Testis (tissue), 5 donors: ENCODE measurements at places on chromosomes 2 and 18. TPM values are rescaled to one million over a fixed set of nuclear protein-coding genes. Genes with fewer than 3 reads are reported as not detected.

DNA sequence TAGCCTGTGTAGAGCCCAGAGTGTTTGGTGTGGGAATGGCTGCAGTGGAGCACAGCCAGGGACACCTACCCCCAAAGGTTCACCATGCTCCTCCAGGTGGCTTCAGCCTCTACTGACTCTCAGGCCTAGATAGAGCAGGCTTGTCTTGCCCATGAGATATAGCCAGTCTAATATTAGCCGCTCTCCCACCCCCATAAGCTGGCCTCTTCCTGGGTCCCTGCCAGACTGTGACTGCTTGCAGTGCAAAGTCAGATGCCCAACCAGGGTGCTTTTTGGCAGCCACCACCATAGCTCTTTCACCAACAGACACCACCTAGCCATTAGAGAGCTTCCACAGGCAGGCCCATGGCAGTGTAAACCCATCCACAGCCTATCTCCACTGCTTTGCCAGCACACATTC, 405.3 kb downstream of the MBD2 start:
- no peak for DNase-seq

GRCh38 chr2:213157242-213157641, 5.8 kb upstream of the IKZF2 start:
- no peak for DNase-seq

- no peak for DNase-seq
Measured at GRCh38 chr18:33116376-33116775, 324.1 kb downstream of the CCDC178 start.

- no peak for DNase-seq
Measured at GRCh38 chr2:236254001-236254400, 10.2 kb downstream of the ASB18 start.

DNA sequence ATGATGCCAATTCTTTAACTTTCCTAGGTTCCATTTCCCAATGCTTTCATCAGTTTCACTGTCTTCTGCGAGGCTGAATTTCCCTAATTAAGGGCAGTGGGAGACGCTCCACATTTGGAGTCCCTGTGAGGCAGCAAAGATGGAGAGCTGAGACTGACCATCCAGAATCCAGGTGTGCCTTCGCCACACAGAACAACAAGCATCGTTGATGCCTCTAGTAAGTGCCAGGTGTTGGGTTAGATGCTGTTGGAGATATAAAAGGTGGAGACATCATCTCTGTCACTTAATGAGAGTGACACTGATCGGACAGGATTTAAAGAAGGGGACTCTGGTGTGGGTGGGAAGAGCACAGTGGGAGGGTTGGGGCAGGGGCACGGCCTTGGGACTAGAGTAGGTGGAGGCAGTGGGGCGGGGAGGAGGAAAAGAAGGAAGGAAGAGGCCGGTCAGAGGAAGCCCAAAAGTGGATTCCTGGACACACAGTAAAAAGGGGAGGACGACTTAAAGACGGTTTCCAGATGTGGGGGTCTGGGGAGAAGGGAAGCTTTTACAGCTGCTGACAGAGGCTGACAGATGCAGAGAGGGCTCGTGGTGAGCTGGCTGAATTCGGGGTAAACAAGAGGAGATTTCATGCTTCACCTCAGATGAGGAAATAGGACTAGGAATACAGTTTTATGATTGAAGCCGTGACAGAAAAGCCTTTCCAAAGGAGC, 113.0 kb downstream of the BCL2 start:
- DNase-seq, result no peak

DNA sequence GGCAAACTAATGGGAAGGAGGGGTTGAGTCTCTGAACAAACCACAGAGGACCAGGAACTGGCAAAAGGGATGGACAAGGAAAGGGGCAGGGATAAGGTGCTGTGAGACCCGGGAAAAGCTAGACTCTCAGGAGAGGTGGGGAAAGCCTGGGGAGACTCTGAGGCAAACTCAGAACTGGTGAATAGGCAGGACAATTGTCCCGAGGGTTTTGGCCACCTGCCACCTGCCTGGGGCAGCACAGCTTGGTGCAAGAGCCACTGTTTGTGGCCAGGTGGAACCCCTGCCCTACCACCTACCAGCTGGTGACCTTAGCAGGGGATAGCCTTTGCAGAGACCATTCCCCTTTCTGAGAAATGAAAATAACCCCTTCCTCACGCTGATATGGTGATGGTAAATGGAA, 129.4 kb upstream of the ASB18 start:
- no peak for DNase-seq

DNA sequence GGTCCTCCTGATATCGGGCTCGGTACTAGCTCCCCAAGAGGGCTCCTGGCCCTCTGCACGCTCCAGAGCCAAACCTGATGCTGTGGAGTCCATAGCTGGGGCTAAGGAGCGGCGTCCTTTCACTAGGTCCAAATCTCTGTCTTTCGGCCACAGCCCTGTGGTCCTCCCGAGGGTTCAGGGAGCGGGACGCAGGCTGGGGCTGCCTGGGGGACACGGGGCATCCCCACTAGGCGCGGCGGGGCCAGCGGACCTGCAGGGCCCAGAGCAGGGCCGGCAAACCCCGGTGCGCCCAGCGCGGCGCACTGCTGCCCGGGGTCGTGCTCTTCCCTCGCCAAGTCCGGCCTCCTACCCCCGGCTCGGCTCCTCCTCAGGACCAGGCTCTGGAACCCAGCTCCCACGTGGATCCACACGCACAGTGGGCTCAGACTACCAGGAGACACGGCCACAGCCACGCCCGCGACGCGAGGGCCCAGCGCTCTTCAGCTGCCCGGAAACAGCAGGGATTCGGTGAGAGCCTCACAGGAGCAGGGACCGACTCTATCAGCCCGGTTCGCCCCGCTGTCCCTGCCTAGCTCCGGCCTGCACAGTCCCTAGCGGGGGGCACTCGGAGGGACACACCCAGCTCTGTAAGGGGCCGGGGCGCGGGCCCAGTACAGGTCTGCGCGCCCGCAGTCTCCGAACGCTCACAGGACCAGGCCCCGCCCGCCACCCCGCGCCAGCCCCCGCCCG, 593 bp downstream of the ZNF514 start:
- peak; percentile 64 for DNase-seq

- no peak for DNase-seq
Measured at GRCh38 chr2:36059691-36060090, 295.9 kb upstream of the CRIM1 start.

DNA sequence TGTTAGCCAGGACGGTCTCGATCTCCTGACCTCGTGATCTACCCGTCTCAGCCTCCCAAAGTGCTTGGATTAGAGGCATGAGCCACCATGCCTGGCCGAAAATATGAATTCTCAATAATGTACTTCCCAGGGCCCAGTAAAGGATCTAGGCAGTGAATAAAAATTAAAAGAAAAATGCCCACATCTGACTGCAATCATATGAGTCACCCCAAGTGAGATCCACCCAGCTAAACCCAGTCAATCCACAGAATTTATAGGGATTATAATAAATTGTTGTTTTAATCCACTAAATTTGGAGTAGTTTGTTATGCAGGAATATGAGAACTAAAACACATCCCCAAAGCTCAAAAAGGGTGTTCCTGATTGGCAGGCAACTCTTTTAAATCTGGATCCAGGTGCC, 93.5 kb upstream of the STK39 start:
- no peak for DNase-seq

DNA sequence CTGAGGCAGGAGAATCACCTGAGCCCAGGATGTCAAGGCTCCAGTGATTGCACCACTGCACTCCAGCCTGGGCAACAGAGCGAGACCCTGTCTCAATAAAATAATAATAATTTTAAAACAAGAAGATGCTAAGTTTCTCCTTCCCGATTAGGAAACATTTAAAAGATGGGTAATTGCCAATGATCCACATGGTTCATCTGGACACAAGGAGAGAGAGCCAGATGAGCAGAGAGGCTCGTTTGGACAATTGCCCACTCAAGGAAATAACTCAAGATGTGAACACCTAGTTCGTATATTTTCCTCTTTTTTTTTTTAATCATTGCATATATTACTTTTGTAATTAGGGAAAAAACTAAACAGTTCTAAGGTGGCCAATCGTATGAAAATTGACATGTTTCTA, 3.6 kb upstream of the ACTG2 start:
- DNase-seq, result no peak

GRCh38 chr2:118084491-118085089, 3.7 kb upstream of the INSIG2 start:
- no peak for DNase-seq

DNA sequence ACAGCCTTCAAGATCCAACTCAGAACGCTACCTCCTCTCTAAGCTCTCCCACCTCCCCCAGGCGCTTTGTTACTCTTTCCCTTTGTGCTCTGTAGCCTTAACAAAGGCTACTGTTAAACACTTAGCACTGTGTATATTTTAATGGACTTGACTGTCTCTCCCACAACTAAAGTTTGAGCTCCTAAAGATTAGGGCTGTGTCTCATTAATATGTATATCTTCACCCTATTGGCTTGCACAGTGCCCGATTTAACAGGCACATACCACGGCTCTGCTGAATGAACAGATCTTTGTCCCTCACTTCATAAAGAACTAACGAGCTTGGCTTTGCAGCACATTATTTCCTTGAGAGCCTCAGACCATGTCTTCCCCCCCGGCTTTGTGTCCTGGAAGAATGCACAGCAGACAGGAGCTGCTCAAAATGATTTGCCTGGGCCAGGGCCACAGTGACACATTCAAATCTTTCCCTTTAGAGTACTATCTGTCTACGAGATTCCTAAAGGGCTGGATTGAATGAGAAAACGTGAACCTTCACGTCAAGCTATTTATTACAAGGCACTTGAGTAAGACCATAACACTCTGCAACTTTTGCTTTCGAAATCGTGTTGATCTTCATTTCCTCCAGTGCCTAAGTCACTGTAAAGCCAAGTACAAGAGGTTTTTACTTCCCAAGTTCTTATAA, 22.1 kb downstream of the ABHD3 start:
- peak; percentile 51 for DNase-seq

- DNase-seq, result no peak
Measured at GRCh38 chr2:142915502-142915901, 38.0 kb downstream of the KYNU start.

- no peak for DNase-seq
Measured at GRCh38 chr18:49612515-49613033, 50.7 kb downstream of the LIPG start.

DNA sequence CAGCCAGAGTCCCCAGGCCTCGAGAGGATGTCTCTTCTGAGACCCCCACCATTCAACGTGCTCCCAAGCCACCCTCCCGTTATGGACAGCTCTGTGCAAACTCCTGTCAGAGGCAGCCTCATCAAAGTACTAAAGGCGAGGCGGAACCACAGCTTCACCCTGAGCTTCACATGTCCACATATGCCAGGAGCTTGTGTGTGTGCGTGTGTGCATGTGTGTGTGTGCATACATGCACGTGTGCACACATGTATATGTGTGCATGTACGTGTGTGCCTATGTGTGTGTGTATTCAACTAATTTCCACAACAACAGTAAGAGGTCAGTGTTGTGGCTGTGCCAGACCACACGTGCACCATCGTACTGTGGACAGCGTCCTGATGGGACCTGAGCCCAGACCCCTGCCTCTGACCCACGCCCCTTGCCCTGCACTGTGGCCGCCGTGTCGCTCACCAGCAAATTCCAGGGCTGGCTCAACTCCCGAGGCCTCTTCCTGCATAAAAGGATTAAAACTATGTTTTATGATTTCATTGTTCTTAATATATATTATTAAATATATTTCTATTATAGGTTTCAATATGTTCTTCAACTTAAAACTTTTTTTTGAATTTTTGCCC, 444.8 kb downstream of the EIPR1 start:
- DNase-seq, result no peak

GRCh38 chr2:234741976-234742375, 209.8 kb upstream of the SH3BP4 start:
- no peak for DNase-seq

GRCh38 chr2:221468317-221468716, 103.8 kb downstream of the EPHA4 start:
- DNase-seq, result no peak

DNA sequence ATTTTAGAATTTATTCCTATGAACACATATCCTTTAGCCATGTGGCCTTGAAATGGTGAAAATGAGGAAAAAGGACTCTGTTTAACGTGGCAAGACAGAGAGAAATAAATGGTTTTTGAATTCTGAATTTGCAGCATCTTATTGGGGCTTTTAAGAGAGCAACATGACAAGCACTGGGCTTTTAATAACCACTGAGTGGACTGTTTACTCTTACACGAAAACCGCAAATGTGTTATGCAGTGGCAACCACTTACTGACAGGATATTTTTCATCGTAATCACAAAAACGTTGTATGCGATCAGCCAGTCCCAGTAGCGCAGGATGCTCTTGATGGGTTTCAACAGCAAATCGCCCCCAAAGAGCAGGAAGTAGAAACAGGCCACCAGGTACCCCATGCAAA, 226.6 kb downstream of the NAPG start:
- DNase-seq, result no peak

DNA sequence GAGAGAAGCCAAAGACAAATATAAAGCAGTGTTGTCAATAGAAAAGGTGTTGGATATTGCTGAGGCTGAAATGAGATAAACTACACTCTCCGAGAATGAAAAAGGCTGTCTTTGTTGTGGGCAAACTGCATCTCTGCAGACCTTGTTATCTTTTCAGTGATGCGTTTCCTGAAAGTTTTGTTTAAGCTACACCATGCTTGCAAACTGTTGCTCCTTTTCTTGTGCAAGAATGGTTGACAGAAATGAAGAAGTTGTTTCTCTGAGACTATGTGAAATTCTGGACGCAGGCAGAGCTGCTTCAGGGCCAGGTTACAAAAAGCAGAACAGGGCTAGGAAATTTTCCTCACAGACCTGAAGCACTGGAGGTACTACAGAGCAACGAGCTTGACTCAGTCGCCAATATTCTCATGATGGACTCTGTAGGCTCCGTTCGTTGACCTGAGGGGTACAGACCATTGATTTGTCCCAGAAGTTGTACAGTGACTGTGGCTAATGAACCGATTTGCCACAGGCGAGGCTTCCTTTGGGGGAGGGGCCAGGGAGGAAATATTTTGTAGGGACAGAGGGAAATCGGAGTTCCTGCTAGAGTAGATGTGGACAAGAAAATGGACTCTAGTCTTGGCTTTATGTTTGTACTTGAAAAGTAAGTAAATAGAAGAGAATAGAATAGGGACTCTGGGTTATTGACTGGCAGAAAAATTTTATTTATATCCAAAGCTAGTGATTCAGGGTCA, 3.5 kb upstream of the ATL2 start:
- no peak for DNase-seq

DHRS9 gene
- total RNA-seq, result 2.4 TPM

ANKRD62 gene
- total RNA-seq, result 56.8 TPM

FLACC1 gene
- 10.5 TPM for total RNA-seq

UNC80 gene
- total RNA-seq, result 34.8 TPM

ESPNL gene
- 7.5 TPM for total RNA-seq

CCDC141 gene
- total RNA-seq, result 17.8 TPM

STARD6 gene
- 4.4 TPM for total RNA-seq

GNAL gene
- 12.1 TPM for total RNA-seq

LAMA3 gene
- total RNA-seq, result 22.1 TPM

SERPINB4 gene
- total RNA-seq, result 0.24 TPM

AFF3 gene
- 27.1 TPM for total RNA-seq

SPEG gene
- total RNA-seq, result 23.0 TPM

FAHD2A gene
- total RNA-seq, result 48.9 TPM

DLX2 gene
- total RNA-seq, result 0.99 TPM

TXNDC2 gene
- total RNA-seq, result 15.3 TPM

DOK6 gene
- 8.5 TPM for total RNA-seq

MAPK4 gene
- 18.1 TPM for total RNA-seq

MAP3K19 gene
- 9.8 TPM for total RNA-seq

KCNE4 gene
- total RNA-seq, result 2.3 TPM
